ENCODE measurements at places on chromosomes 7 and 10.

DNA sequence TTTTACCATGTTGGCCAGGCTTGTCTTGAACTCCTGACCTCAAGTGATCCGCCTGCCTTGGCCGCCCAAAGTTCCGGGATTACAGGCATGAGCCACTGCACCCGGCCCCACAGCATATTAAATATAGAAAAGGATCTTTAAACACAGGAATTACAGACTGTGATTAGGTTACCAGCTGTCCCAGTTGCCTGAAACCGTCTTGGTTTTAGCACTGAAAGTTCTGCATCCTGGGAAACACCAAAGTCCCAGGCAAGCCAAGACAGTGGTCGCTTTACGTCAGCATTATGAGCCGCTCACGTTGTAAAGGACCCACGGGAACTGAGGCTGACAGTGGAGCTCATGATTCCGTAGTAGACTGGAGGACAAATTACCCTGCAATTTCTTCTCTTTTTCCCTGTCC, 69.0 kb upstream of the FAM180A start:
- no peak for DNase-seq

DNA sequence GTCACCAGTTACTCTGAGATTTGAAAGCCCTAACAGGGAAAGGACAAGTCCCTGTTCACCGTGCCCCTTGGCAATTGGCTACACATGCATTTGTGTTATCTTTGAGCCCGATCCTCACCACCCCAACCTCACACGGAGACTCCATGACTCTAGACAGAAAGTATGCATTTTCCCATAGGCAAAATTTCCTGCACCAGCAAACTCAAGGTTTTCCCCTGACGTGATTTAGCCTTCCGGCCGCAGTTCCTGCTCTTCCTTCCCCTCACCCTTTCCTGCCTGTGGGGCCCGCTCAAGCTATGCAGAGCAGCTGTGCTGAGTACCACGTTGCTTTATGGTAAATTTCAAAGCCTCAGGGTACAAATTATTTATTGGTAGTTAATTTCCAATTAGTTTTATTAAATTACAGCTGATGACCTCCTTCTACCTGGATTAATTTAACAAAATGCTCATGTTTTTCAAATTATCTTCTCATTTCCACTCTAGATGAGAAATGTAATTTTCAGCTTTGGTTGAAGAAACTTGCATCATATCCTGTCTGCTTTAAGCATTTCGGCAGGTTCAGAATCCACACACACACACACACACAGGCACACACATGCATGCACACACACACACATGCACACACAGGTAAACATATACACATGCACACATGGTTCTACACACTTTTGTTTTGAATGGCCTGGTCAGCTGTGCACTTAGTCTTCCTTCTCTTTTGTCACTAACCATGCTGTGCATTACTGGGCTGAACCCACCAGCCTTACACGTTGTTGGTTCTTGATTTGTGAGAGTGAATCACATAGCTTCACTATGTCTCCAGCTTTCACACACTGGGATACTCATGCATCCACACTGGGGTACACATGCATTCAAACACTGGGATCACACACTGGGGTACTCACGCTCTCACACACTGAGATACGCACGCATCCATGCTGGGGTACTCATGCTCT, 283.1 kb upstream of the PITRM1 start:
- no peak for DNase-seq

GRCh38 chr10:61476529-61476928, 23.3 kb upstream of the TMEM26 start:
- no peak for DNase-seq

DNA sequence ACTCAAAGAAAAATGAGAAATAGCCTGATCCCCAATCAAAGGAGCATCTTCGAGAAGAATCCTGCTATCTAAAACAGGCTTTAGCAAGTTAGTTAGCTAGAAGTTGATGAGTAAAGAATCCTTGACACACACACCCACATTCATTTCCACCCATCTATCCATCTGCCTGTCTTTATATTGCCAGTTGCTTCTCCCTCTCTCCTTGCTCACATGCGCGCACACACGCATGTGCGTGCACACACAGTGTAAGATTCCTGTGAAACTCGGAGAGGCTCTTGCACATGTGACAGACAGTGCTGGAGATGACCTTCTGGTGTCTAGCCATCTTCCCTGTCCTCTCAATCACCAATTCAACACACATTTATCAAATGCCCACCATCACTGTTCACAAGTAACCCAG, 393.3 kb downstream of the PLXNA4 start:
- DNase-seq, result no peak

DNA sequence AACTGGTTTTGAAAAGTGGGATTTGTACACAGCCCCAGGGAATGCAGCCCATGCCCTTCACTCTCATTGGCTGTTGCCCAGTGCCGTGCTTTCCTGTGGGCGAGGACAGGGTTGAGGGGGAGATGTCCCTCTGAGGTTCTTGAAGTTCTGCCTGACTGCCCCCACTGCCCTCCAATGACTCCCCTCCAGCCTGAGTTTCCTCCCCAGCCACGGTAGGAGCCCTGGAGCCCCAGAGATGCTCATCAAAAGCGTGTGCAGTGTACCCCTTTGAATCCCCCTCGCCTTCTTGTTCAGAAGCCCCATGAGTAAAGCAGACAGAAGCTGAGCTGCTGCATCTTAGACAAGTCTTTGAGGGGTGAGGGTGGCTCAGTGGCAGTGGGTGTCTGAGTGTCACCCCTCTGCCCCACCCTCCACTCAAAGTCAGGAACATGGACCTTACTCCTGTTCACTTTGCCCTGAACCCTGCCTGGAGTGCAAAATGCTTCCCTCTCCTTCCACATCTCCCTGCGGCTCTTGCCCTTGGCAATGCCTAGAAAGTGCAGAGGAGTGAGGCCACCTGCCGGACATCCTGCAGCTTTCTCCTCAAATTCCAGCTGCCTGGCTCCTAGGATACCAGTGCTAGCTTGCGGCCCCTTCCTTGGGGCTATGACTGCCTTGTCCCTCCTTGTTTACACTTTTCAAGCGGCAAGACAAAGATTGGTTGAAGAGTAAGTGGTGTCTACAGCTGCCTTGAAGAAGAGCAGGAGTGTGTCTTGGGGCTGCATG, 19.9 kb downstream of the FAM241B start:
- DNase-seq, result no peak

DNA sequence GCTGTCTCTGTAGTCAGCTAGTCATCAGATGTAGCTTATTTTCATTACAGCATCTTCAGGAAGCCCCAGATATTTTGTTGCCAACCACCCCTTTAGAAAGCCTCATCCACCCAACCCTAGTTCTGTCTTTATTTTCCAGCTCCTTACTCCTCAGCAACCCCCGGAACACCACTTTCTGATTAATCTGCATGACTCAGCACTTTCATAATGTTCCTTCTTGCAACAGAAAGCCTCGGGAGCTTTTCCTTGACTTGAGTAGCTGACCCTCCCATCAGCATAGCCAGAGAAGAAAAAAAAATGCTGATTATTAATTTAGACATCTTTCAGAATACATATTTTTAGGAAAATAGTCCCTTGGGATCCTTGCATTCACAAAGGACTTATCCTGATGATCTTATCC, 244.0 kb upstream of the CXCL12 start:
- no peak for DNase-seq

- DNase-seq, result no peak
Measured at GRCh38 chr10:122176232-122177213, 94.6 kb upstream of the BTBD16 start.

DNA sequence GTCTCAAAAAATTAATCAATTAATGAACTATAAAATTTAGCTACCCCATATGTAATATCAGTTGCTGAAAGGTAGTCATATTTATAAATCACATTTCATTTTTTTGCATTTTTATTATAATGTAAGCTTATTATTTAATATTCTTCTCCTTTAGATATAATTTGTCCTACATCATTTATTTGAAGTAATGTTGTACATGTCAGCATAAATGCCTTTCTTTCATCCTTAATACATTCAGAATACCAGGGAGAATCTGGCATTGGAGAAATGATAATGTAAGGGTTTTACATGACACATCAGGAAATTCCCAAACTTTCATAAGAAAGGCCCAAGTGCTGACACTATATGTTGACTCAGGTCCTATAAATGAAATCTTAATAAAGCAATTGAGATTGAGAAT, 742.1 kb downstream of the CNTNAP2 start:
- no peak for DNase-seq

- no peak for DNase-seq
Measured at GRCh38 chr7:47379629-47380324, 202.1 kb downstream of the TNS3 start.

DNA sequence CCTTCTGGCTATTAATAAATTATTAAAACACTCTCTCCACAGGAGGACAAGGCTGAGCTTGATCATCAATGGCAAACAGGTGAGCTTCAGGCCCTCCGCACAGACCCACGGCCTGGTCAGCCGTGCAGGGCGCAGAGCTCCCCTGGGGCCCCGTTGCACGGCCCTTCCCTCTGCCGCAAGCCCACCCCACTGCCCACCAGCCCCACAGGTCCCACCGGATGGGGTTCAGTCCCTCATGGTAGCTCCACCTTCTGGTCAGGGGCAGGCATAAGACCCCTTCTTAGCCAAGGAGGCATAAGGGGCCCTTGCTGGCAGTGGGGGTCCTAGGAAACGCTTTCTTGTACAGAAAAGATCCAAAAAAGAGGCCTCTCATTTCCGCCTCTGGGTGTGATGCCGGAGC, 84.6 kb downstream of the MAD1L1 start:
- DNase-seq, result no peak

GRCh38 chr7:100489824-100490223, 6.1 kb downstream of the NYAP1 start:
- no peak for DNase-seq

DNA sequence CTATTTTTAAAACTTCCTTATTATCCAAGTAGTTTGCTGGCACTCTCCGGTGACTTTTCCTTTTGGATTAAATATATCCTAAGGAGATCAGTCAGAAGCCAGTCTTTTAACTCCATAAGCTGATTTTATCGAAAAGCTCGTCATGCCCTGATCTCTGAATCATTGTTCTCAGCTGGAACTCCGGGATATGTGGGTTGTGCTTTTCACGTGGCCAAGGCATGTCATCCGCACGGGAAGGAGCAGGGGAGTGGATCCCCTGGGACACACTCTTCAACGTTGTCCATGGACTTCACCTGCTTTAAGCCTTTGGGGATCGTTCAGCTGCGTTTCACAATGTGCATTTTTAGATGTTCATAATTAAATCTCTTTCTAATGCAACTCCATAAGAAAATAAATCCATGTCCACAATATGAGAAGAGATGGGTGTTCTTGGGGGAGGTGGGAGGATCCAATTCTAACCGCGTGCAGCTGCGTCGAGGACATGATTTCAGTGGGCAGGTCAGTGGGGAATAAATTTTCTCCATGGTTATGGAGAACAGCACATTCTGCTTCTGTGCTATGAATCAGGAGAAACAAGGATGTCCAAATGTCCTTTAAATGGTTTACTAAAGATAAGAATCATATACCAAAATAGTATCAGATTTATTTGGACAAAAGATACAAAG, 229.5 kb upstream of the ADARB2 start:
- no peak for DNase-seq

GRCh38 chr7:7564323-7564780, 2.3 kb upstream of the MIOS start:
- DNase-seq, result no peak

DNA sequence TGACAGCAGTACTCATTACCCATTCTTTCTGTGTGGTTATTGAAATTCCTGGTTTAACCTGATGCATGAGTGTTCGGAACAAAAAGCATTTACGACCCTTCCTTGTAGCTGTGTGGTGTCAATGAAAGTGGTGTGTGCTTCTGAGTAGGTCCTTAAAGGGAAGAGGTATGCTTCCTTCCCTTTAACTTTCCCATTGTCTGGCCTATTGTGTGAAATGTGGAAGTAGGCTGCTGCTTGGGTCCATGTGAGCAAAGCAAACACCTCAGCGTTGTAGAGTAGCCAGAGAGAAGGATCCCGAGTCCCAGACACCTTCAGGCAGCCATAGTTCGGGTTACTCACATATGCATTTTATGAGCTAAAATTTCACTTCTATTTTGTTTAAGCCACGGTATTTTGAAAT, 74.7 kb downstream of the TSPAN12 start:
- no peak for DNase-seq

GRCh38 chr7:89002981-89003956, 207.7 kb upstream of the TEX47 start:
- no peak for DNase-seq

DNA sequence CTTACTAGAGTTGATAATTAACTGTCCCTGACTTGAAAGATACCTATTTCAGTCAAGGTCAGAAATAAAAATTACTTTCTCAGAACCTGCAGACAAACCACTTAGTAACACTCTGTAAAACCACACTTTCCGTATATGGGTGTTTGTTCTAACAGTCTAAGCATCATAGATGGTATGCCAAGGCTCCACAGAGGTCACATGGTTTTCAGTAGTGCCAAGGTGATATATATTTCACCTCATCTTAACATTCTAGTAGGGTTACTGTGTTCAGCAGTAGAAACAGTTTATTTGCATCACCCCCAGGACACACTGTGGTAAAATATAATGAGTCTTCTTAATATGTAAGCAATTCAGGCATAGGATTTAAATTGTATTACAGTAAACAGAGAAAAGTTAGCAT, 61.5 kb downstream of the KCND2 start:
- no peak for DNase-seq

All from stimulated activated CD4-positive, alpha-beta T cell treated with anti-CD3 and anti-CD28 coated beads, TNF-alpha, amount 100 ng/mL, for 1 hour (primary cell).